Hematopoietic multipotent progenitor cell treated with erythropoietin and hydrocortisone succinate and interleukin-3 and kit ligand, for 15 days (in vitro differentiated cells): ENCODE measurements at places on chromosomes 4 and X.

- DNase-seq = no peak
Observed at GRCh38 chr4:169167957-169168858, 102.5 kb downstream of the SH3RF1 start.

DNA sequence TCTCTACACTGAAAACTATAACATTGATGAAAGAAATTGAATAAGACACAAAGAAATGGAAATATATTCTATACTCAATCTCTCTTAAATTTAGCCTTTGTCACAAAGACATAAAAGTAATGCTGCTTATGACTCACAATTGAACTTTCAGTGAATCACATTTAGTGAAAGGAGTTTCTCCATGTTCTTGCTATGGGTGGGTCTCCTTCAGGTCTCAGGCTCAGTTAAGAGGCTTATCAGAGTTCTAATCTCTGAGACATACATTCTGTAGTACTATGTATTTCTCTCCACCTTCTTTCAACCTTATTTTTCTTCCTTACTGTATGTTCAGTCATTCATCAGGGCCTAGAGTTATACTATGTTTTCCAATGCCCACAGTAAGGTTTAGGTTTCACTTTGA, 220.9 kb downstream of the DTHD1 start:
- DNase-seq = no peak

GRCh38 chr4:121648516-121648915, 48.3 kb downstream of the ANXA5 start:
- DNase-seq = no peak

DNA sequence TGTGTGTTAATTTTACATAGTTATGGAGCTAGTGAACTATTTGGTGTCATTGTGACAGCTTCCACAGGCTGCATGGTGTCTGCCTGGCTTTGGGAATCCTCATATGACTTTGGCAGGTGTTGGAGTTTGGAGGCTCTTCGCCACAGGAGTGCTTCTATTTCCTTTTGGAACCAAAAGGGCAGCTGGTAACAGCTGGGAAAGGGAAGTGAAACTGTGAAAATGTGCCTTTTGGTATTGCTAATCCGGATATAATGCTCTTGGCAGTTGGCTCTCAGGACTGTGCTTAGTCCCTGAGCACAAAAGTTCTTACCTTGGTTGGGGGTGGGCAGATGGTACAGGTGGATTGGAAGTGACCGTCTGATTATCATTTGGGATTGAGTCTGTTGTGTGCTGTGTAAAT, 18.1 kb downstream of the OFD1 start:
- no peak for DNase-seq
